Pancreas (tissue), 10 donors: ENCODE measurements at places on chromosomes 4 and X.

- DNase-seq = no peak
Observed at GRCh38 chr4:71827826-71828225, 43.9 kb upstream of the GC start.

- DNase-seq = no peak
Observed at GRCh38 chrX:40424259-40424658, 156.5 kb upstream of the ATP6AP2 start.

DNA sequence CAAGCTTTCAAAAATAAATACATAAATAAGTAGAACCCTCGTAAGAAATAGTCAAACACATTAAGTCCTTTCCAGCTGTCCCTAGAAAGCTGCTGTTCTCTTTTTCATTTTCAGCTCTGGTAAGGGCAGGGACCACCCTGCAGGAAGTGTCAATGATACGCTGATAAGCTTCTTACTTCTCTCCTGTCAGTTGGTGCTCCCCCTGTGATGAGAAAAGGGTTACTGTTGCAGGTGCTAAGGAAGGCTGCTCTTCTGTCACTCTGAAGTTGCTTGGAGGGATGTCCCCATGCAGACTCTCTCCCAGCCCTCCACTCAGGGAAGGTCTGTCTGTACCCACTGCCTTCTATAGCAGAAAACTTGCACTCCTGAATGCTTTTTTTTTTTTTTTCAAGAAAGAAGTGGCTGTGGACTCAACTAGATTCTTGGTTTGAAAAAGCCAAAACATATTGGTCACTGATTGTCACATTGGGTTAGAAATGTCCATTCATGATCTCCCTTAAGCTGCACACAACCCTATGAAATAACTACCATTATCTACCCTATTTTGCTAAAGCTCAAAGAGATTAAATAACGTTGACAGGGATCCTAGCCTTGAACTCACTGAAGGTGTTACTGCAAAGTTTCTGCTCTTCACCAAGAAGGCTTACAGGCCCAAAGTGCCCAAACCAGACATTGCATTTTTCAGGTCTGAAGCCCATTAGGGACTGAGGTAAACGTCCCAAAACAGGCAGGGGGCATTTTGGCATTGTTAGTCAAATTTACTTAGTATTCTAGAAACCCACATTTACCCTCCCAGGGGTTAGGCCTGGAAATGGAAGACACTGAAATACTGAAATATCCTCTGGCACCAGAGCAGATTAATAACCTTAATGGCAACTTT, 1.2 kb downstream of the CXCL3 start:
- no peak for DNase-seq

GRCh38 chrX:8067754-8068462, 103.2 kb downstream of the VCX2 start:
- no peak for DNase-seq

DNA sequence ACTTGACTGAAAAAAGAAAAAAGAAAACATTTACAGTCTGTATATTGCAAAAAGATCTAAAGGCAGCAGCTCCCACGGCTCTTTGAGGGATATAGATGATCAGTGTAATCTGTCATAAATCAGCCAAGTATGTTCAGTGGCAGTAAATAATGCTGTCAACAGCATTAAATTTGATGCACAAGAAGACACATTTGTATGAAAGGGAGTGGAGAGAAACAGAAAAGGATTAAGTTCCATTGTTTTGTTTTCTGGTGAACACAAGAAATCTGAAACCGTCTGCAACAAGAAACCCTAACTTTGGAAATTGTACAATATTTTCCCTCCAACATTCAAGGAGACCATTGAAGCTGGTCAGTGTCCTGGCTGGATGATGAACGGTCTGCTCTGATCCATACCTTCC, 27.6 kb upstream of the C1QTNF7 start:
- no peak for DNase-seq

GRCh38 chrX:154542723-154543424, 3.8 kb downstream of the G6PD start:
- DNase-seq = no peak

- no peak for DNase-seq
Observed at GRCh38 chr4:26223155-26223554, 97.7 kb upstream of the RBPJ start.

DNA sequence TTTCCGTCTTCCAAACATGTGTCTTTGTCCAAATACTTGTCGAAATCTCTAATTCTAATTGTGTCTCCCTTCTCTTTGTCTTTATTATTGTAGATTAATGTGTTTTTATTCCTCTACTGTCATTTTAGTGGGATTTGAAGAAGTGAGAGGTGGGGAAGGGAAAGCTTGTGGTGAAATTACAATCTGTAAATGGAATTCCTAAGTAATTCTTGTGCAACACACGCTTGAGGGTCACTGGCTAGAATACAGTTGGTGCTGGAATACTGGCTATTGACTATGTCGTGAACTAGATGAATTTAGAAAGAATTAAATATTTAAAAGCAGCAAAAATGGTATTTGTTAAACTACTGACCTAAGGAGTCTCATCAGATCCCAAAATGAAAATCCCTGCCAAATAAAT, 10.7 kb upstream of the FNIP2 start:
- no peak for DNase-seq

- no peak for DNase-seq
Observed at GRCh38 chrX:69988955-69989394, 60.8 kb downstream of the AWAT2 start.

GRCh38 chr4:141713185-141713584, 76.8 kb downstream of the IL15 start:
- no peak for DNase-seq

- DNase-seq = no peak
Observed at GRCh38 chr4:134540588-134540987, 339.0 kb upstream of the PABPC4L start.

DNA sequence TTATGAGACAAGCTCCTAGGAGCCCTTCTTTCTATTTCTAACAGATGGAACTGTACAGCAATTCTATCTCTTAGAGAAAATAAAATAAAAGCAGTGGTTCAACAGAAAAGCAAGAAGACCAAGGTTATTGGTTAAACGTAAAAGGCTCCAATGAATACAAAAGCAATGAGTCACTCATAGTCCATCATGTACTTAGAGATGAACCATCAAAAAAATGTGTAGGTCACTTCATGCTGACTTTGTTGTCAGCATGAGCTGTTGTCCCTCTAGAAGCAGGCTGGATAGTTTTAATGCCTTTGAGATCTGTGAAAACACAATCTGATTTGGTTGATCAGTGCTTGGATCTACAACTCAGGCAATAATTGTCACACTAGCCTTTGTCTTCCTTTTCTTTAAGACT, 378.6 kb upstream of the ANXA10 start:
- no peak for DNase-seq

GRCh38 chr4:145935253-145936141, 3.1 kb downstream of the ZNF827 start:
- DNase-seq = no peak

- DNase-seq = no peak
Observed at GRCh38 chrX:53458082-53458481, 23.9 kb upstream of the HSD17B10 start.

DNA sequence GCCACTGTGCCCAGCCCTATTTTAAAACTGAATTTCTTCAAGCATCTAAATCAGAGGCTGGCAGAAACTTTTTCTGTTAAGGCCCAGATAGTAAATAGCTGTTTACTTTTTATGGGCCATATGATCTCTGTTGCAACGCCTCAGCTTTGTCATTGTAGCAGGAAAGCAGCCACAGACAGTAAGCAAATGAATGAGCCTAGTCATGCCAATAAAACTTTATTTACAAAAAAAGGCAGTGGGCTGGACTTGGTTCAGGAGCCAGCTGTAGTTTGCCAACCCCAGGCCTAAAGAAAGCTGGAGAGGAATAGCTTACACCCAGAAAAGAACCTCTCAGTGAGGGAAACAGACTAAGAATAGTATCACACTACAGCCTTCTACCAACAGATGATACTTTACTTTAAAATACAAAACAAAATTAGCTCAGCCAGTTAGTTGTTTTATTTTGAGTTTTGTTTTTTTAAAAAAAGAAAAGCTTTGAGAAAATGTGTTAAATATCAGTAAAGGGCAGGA, 25.5 kb downstream of the CHST7 start:
- no peak for DNase-seq

GRCh38 chr4:152679414-152680281, at the start of gene TMEM154:
Gene TMEM154 (minus strand): TSS chr4:152679997. CDS start chr4:152679933, 64 bp downstream.
- peak; percentile 79 for DNase-seq

DNA sequence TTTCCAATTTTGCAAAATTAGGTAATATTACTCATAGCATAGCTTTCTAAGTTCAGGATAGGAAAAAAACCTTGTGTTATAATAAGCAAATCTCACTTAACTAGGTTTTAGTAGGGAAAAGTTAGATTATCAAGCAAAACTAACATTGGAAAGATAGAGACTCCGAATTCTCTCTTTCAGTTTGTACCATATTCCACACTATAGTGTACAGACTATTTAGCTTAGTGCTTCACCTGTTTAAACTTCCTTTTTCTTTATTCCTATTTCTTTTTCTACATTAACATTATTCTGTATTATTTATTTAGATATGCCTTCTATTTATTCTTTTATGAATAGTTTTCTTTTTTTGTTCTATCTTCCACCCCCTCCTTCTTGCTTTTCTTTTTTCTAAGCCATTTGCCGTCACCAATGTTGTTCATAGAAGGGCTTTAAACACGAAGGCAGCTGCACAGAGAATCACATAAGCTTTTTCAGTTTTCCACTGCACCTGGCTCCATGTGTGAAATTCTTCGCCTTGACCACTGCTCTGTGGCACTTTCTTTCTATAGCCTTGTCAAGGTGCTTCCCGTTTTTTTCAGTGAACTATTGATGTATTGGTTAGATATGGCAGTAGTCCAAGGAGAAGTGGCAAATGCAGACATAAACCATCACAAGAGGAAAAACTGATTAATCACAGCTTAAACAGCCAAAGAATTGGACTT, 8.5 kb downstream of the PCDH10 start:
- DNase-seq = no peak

- no peak for DNase-seq
Observed at GRCh38 chr4:164572877-164573279, 181.1 kb upstream of the SMIM31 start.

DNA sequence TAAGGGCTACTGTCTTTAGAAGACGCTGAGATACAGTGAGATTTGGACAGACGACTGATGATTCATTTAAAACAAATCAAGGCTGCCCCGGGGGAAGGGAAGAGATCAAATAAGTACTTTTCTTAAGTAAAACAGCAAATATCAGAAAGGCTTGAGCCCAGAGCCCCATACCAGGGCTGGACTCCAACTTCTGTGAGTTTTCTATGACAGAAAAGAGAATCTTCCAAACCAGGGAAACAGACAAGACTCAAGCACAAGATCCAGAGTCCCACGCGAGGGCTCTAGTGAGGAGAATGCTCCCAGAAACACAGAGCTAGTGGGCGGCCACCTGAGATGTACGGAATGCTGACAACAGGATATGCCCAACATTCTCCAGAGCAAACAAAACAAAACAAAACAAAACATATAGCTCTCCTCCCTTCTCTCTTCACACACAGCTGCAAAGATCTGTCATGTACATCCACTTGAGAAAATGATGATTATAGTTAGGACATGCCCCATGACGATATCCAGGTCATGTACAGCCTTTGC, 13.1 kb downstream of the ACSL1 start:
- no peak for DNase-seq
